Urinary bladder (tissue), 4 donors: ENCODE measurements at places on chromosomes 4 and X. TPM values are rescaled to one million over a fixed set of nuclear protein-coding genes. Genes with fewer than 3 reads are reported as not detected.

DGAT2L6 gene
- not detected for polyA plus RNA-seq

ZFP92 gene
- 0.41 TPM for polyA plus RNA-seq

- no peak for DNase-seq
Measured at GRCh38 chr4:1771555-1772305, 21.4 kb upstream of the FGFR3 start.

GRPR gene
- 0.11 TPM for polyA plus RNA-seq

KDR gene
- polyA plus RNA-seq = 13.4 TPM

GRCh38 chr4:188195389-188195985 lies 56.2 kb downstream of the TRIML1 start:
- DNase-seq = no peak

DNA sequence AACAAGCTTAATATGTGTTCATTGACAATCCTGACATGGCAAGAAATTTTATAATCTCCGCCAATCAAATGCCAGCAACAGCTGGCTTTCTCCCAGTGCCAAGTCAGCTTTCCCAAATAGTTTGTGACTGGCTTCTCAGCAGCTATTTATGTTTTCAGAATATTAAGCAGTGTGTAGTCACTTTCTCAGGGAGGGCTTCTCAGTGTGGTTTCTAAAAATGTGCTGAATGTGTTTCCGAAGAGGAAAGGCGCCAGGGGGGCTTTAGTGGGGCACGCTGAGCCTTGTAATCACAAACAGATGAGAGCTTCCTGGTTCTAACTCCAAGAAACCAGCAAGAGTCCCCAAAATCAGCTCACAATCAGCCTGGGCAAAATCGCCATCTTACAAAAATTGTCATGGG lies 258.7 kb upstream of the CPEB2 start:
- DNase-seq = no peak
